ENCODE measurements at places on chromosomes 12 and 14. TPM values are rescaled to one million over a fixed set of nuclear protein-coding genes. Genes with fewer than 3 reads are reported as not detected.

CRACR2A gene
- polyA plus RNA-seq, result 0.36 TPM

SPTSSA gene
- 24.1 TPM for polyA plus RNA-seq

IKZF4 gene
- 6.4 TPM for polyA plus RNA-seq

PIK3C2G gene
- not detected for polyA plus RNA-seq

VDR gene
- 0.49 TPM for polyA plus RNA-seq

TAS2R20 gene
- polyA plus RNA-seq, result not detected

PRICKLE1 gene
- 2.9 TPM for polyA plus RNA-seq

LRIG3 gene
- 4.8 TPM for polyA plus RNA-seq

GZMB gene
- polyA plus RNA-seq, result 1.8 TPM

EIF2S3B gene
- not detected for polyA plus RNA-seq

TPPP2 gene
- not detected for polyA plus RNA-seq

RNFT2 gene
- polyA plus RNA-seq, result 16.3 TPM

IL31 gene
- not detected for polyA plus RNA-seq

CLEC1A gene
- 1.5 TPM for polyA plus RNA-seq

SERPINA5 gene
- polyA plus RNA-seq, result 2.3 TPM

PLEK2 gene
- 1.8 TPM for polyA plus RNA-seq

IL26 gene
- not detected for polyA plus RNA-seq

EXOC3L4 gene
- not detected for polyA plus RNA-seq

KERA gene
- polyA plus RNA-seq, result not detected

VPS33A gene
- 13.2 TPM for polyA plus RNA-seq

GALNT9 gene
- 17.7 TPM for polyA plus RNA-seq

SAMD15 gene
- polyA plus RNA-seq, result 1.3 TPM

TBC1D30 gene
- polyA plus RNA-seq, result 12.0 TPM

PRMT5 gene
- 64.5 TPM for polyA plus RNA-seq

CCDC196 gene
- polyA plus RNA-seq, result not detected

PPP1R36 gene
- polyA plus RNA-seq, result 0.31 TPM

SYT1 gene
- 78.3 TPM for polyA plus RNA-seq

TAS2R50 gene
- polyA plus RNA-seq, result not detected

SMCO3 gene
- not detected for polyA plus RNA-seq

CIROP gene
- not detected for polyA plus RNA-seq

ADAMTS20 gene
- not detected for polyA plus RNA-seq

NUAK1 gene
- polyA plus RNA-seq, result 11.5 TPM

RIN3 gene
- polyA plus RNA-seq, result 4.5 TPM

DNAI7 gene
- 0.70 TPM for polyA plus RNA-seq

EPYC gene
- polyA plus RNA-seq, result not detected

OR4E2 gene
- polyA plus RNA-seq, result not detected

TOMM20L gene
- polyA plus RNA-seq, result not detected

KLRF1 gene
- polyA plus RNA-seq, result not detected

Data from brain (organoid and tissue), 16 donors.